Naive B cell (primary cell): ENCODE measurements at places on chromosomes 5 and 9. TPM values are rescaled to one million over a fixed set of nuclear protein-coding genes. Genes with fewer than 3 reads are reported as not detected.
A peak's percentile ranks its signal among the peaks of the same experiment; 100 is the strongest.

DNA sequence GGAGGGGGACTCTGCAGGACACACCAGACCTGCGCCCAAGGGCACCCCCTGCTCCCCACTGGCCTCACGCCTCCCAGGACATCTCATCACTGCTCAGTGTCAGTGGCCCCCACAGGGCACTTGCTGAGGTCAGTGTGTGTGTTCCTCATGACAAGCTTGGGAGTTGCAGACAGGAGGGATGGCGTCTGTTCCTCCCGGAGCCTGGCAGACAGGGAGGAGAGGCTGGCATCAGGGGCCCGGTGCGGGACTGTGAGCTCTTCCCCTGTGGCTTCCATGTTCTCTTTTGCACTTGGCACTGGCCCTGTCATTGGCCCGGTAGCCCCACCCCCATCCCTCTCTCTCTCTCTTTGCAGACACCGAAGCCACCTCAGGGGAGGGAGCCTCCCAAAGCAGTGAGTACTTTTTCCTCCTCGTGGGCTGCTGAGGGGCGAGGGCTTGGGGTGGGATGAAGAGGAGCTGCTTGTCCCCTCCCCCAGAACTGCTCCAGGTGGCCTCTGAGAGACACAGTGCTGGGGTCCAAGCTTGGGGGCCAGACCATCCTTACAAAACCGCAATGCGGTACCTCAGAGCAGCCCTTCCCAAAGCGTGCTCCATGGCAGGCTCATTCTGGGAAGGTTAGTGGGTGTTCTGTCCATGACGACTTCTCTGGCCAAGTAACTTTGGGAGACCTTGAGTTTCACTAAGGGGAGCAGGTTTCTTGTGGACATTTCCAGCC is 75.7 kb downstream of the AMBP start:
- no peaks in the 10 kb centered on the region for H3K27me3 ChIP-seq
- H3K27ac ChIP-seq, result no peak overlapping the region
- H3K4me1 ChIP-seq, result peaks cover 6% of the 10 kb centered on the region
- H3K36me3 ChIP-seq, result no peaks in the 10 kb centered on the region
- no peak for DNase-seq
- no peak overlapping the region for H3K4me3 ChIP-seq

DNA sequence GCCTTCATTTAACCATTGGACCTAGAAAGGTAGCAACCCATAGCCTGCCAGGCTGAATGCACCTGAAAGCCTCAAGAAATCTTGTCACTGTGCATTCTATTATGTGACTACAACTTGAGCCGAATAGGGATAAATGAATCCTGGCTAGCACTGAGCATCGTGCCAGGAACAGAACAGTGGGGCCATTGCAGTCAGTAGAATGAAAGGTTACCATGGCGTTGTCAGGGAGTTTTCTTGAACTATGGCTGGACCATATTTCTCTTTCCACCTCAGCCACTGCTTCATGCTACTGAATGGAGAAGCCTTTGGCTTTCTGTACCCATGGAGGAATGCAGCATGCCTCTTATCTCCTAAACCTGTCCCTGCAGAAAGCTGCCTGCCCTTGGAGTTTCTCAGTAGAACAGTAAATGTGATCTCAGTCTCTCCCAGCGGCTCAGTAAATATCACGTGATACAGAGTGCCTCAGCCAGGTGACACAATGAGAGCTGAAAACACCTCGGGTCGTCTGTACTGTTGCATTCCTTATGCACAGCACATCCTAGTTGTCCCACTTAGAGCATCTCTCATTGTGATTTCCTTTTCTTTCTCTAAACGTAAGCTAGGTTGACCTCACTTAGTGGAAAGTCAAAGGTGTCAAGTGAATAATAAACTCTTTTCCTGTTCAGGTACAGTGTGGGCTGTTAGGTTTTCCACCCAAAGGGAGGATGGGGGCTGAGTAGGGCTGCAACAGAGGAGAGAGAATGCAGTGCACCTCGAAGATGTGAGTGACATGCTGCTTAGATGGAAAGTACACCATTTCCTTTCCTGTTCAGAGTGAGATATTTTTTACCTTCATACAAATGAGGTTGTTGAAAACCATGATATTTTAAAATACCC is 115.3 kb downstream of the MACIR start:
- H3K4me3 ChIP-seq, result no peak overlapping the region
- H3K27ac ChIP-seq, result no peak overlapping the region
- peaks cover 8% of the 10 kb centered on the region for H3K36me3 ChIP-seq
- DNase-seq, result no peak

Gene PRDM9
- not detected for polyA plus RNA-seq

Gene RNF180
- polyA plus RNA-seq, result not detected

DNA sequence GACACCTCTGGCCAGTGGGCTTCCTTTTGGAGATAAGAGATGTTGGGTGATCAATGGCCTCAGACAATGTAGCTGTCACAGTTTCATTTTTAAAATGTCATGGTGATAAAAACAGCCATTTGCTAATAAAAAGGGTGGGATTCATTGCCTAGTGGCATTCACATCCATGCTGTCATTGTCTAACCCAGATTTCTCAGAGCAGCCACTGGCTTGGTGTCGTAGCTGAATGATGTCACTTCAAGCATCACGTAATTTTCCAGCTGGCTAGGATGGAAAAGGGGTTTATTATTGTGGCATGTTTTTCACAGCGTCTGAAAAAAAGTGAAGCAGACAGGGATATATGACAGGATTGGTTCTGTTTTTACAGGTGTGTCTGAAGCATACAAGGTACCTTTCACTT is 184.7 kb downstream of the AOPEP start:
- peaks cover 5% of the 10 kb centered on the region for H3K36me3 ChIP-seq
- no peak overlapping the region for H3K4me3 ChIP-seq
- peaks cover 4% of the 10 kb centered on the region for H3K4me1 ChIP-seq

DNA sequence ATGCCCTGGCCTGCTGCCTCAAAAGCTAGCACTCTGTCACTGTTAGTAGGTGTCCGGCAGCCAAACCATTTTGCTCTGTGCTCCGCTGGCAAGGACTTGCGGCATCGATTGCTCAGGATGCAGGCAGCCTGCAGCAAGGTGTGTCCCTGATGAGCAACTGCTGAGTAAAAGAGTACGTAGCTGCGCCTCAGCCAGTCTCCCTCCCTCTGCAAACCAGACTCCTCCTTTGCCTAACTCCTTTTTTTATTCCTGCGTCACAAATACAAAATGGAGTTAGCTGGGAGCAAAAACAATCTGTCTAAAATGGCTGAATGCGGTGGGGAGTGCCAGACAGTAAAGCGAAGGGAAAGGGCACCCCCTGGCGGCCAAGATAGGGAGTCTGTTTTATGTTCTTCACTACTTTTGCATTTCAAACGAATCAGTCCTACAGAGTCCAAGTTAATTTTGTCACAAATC is 61.1 kb downstream of the DIAPH1 start:
- H3K36me3 ChIP-seq, result peaks cover 17% of the 10 kb centered on the region
- peak; percentile 47 for DNase-seq
- peak overlapping the region; percentile 24 for H3K27ac ChIP-seq
- no peak overlapping the region for H3K4me3 ChIP-seq
- no peaks in the 10 kb centered on the region for H3K27me3 ChIP-seq
- H3K4me1 ChIP-seq, result no peaks in the 10 kb centered on the region

Gene NUTM2F
- not detected for polyA plus RNA-seq

GRCh38 chr5:66840511-66841013 is 244.4 kb downstream of the MAST4 start:
- no peaks in the 10 kb centered on the region for H3K4me1 ChIP-seq
- peaks cover 6% of the 10 kb centered on the region for H3K27me3 ChIP-seq
- H3K27ac ChIP-seq, result no peak overlapping the region

Gene LMNB1
- polyA plus RNA-seq, result 6.4 TPM

DNA sequence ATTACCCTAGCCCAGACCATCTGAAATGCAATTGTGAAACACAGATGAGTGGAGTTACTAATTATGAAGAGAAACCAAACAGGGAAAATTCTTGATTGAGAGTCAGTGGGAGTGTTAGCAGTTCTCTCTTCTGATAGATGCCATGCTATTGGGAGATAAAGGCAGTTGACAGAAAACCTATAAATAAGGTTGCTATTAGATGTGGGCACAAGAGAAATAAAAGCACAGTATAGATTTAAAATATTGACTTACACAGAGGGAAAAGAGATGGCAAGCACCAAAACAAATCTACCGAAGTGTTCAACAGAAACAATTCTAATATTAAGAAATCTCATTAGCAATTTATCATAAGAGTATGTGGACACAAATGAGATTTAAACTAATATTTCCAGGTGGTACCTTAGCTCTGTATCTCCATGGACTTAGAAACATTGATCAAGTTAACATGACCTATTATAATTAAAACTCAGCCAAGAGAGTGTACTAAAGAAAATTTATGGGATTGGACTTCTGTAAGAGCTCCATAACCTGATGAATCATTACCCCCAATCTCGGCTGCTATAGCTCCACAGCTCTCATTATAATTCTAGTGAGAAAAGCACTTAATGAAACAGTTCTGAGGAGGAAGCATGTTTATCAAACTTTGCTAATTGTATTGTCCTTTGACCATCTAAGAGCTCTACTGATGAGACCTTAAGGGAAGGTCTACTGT is 665.0 kb upstream of the RIOK2 start:
- H3K36me3 ChIP-seq, result no peaks in the 10 kb centered on the region
- no peaks in the 10 kb centered on the region for H3K4me1 ChIP-seq
- no peak for DNase-seq

DNA sequence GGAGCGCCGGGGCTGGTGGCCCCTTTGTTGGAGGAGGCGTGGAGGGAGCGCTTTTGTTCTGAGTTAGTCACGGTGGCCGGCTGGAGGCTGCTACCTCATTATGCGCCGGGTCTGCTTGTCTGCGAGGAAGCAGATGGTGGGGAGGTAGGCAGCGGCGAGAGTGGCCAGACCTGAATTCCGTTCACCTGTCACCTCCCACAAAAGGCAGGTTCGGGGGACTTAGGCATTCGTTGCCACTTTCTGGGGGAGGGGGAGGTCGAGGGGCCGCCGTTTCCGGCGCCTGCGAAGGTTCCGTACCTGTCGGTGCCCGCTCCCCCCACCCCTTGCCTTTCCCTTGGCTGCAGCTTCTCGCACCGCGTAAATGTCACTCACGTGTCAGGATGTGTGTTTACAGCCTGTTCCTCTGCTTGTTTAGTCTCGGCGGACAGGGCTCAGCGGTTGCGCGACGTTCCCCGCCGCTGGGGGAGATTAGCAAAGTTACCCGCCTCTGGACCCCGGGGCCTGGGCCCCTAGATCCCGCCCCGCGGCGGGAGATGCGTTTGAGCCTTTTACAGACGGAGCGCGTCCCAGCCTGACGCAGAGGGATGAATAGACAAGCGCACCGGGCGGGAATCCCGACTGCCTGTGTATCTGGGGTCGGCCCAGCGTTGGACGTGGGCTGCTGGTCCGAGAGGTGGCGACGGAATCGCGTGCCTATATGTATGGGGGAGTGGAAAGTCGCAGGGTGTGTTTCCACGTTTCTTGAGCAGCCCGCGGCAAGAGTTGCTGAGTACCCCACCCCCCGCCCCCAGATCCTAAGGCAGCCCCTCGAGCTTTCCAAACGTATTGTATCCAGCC is 2.7 kb upstream of the LHX2 start:
- H3K27ac ChIP-seq, result peak overlapping the region; percentile 92
- peak overlapping the region; percentile 84 for H3K4me3 ChIP-seq
- no peak for DNase-seq
- H3K4me1 ChIP-seq, result peaks cover 48% of the 10 kb centered on the region

- no peak for DNase-seq
- no peak overlapping the region for H3K27ac ChIP-seq
- no peaks in the 10 kb centered on the region for H3K4me1 ChIP-seq
- H3K36me3 ChIP-seq, result no peaks in the 10 kb centered on the region
- H3K27me3 ChIP-seq, result no peaks in the 10 kb centered on the region
These were observed 321.6 kb upstream of the ITGA1 start for GRCh38 chr5:52466113-52466512.

DNA sequence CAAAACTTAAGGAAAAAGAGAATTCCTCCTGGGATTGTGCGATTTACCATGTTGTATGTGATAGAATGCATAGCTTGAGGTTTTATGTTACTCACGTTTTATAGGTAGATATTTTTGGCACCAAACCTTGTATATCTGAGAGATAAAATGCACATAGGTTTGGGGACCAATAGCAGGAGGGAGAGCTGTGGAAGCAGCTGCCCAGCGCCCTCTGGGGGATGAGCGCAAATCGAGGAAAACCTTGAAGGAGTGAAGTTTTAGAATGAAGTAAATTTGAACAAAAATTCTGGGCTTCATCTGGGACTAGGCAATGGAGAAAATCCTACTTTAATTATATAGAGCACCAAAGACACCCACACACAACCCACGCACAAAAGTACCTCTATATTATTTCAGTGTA is 197.0 kb downstream of the ADCY2 start:
- no peaks in the 10 kb centered on the region for H3K4me1 ChIP-seq
- no peaks in the 10 kb centered on the region for H3K27me3 ChIP-seq
- no peak overlapping the region for H3K27ac ChIP-seq
- no peak for DNase-seq

DNA sequence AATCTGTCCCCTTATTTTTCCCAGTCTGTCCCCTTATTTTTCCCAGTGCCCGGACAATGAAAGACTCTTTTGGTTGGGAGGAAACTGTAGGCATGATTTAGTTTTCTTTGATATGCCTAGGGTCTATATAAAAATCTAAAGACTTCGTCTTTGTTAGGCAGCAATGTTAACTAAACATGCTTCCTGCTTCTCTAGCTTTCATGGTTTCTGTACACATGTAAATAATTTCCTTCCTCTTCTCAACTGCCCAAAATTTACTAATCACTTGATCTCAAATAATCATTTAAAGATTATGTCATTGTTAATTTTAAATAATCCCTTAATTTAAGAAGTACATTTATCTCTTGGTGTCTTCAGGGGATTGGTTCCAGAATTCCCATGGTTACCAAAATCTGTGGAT is 47.8 kb upstream of the RAPGEF6 start:
- peaks cover 10% of the 10 kb centered on the region for H3K4me1 ChIP-seq
- H3K36me3 ChIP-seq, result peaks cover 12% of the 10 kb centered on the region
- peak overlapping the region; percentile 5 for H3K27ac ChIP-seq
- peak overlapping the region; percentile 82 for H3K4me3 ChIP-seq
- DNase-seq, result no peak

DNA sequence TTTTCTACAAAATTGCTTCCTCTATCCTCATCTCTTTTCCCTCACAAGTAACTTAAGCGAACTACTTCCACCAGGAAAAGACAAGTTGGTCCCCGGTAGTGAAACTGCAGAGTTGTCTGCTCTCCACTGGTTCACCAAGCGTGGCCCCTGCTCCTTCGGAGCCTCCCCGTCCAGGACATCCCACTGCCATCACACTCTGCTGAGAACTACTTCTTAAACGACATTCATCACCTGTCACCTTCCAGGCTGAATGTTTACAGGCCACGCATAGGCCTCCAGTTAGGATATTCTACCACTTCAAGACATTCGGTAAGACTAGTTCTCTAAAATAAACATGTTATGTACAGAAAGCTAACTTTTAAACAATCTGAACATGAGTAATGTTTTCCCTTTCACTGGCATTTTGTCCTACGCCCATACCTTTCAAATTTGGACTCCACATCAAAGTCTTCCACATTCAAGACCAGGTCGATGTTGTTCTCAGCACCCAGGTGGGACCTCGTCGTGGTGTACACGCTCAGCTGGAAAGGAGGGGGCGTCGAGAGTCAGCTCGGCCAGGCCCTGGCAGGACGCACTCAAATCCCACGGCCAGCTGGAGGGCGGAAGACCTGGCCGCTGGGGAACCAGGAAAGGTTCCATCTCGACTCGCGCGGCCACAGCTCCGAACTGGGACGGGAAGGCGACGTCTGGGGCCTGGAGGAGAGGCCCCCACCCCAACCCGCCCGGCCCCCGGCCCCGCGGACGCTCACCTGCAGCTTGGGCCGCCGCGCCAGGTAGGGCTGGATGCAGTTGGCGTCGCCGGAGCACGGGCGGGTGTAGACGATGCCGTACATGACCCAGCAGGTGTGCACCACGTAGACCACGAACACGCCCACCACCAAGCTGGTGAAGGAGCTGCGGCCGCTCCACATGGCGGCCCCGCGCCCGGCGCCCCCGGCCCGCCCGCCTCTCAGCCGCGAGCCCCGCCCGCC is 683 bp downstream of the CLPTM1L start:
- H3K27ac ChIP-seq, result peak overlapping the region; percentile 90
- peak overlapping the region; percentile 93 for H3K4me3 ChIP-seq
- no peak for DNase-seq
- H3K4me1 ChIP-seq, result peaks cover 26% of the 10 kb centered on the region

Gene CDH6
- not detected for polyA plus RNA-seq
